ENCODE measurements at places on chromosomes 11 and 22. TPM values are rescaled to one million over a fixed set of nuclear protein-coding genes. Genes with fewer than 3 reads are reported as not detected.

THRSP gene
- 3.8 TPM for total RNA-seq

MMP8 gene
- total RNA-seq, result not detected

LARGE2 gene
- 3.8 TPM for total RNA-seq

PRAME gene
- total RNA-seq, result not detected

SCGB1A1 gene
- not detected for total RNA-seq

METTL15 gene
- 31.1 TPM for total RNA-seq

BATF2 gene
- total RNA-seq, result 0.16 TPM

KCNC1 gene
- 5.5 TPM for total RNA-seq

SCGB2A2 gene
- total RNA-seq, result not detected

GSTT2B gene
- total RNA-seq, result 2.8 TPM

OR51G2 gene
- total RNA-seq, result not detected

POLDIP3 gene
- total RNA-seq, result 46.8 TPM

PRG3 gene
- not detected for total RNA-seq

TMEM191B gene
- total RNA-seq, result not detected

SLC17A6 gene
- total RNA-seq, result 13.5 TPM

SLC35F2 gene
- total RNA-seq, result 8.1 TPM

CLMP gene
- 39.9 TPM for total RNA-seq

TMEM45B gene
- not detected for total RNA-seq

All from camera-type eye (tissue), 1 donor.